Activated T-cell treated with anti-CD3 and anti-CD28 coated beads for 1 hour (primary cell): ENCODE measurements at places on chromosomes 6 and 20.

- no peak for DNase-seq
Measured at GRCh38 chr6:149354009-149354408, 36.5 kb downstream of the TAB2 start.

- no peak for DNase-seq
Measured at GRCh38 chr6:159180001-159180400, 10.8 kb downstream of the FNDC1 start.

- no peak for DNase-seq
Measured at GRCh38 chr6:156634048-156634447, 143.1 kb upstream of the ARID1B start.

DNA sequence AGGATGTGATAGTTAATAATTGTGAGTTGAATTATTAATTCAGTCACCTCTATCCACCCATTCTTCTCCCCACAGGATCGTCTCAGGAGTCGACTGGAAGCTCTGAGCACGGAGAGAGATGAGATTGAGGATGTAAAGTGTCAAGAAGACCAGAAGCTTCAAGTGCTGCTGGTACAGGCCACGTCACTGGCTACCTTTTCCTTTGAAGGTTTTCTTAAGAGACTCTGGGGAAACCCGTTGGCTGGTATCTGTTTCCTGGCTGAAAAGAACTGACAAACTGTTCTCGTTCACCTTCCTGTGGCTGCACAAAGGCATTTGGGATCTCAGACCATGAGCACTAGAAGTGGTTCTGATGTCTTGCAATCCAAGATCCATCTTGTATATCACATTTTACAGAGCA lies 3.8 kb downstream of the TRIM15 start:
- DNase-seq, result no peak

- no peak for DNase-seq
Measured at GRCh38 chr6:56280126-56280525, 32.7 kb upstream of the COL21A1 start.

DNA sequence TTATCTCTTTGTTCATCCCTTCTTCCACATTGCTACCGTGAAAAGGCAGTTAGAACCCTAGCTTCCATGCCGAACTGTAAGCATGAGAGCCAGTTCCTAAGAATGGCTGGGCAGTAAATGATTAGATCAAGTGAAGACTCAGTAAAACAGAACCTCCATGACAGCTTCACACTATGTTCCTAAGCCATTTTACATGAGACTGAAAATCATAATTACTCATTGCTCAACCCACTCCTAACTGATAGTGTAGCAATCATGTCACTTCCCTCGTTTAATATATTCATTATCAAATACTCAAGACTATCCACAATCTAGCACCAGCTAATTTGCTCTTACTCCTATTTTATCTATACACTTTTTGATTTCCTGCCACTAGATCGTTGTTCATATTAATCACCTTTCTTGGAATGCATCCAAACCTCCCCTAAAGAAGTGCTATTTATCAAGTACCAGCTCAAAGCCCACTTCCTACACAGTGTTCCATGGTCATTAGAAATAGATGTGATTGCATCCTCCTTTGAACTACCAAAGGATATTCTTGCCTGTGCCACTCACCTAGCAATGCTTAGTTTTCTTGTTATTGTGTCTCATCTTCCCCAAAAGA lies 6.0 kb downstream of the TMEM30A start:
- no peak for DNase-seq

GRCh38 chr20:38804221-38804620 lies 1.3 kb upstream of the PPP1R16B start:
- no peak for DNase-seq

GRCh38 chr6:90372450-90372849 lies 75.8 kb upstream of the BACH2 start:
- DNase-seq, result no peak

- DNase-seq, result peak; percentile 25
Measured at GRCh38 chr20:53157443-53158408, 185.6 kb downstream of the TSHZ2 start.

GRCh38 chr20:36199345-36200257 lies 36.7 kb upstream of the AAR2 start:
- DNase-seq, result peak; percentile 72

- DNase-seq, result no peak
Measured at GRCh38 chr20:17225851-17226409, 910 bp upstream of the PCSK2 start.

DNA sequence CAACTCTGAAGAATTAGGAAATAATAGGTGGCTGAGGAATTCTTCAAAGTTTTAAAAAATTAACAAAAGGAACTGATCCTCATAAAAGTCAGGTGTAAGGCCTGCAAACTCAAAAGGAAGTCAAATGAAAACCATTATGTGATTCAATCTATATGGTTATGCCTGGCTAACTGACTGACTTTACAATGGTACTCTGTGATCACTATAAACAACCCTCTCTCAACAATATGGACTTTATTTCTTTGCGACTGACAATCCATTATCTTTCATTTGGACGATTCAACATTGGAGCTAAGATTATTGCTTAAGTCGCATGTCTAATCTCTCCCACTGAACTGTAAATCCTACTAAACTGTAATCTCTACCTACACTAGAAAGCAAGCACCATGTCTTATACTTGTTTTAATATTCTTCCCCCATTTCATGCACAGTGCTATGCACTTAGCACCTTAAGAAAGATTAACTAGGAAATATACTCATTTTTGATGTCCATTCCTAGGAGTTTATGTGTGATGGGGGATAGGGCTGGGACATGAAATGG lies 1.4 kb downstream of the STK38 start:
- no peak for DNase-seq

DNA sequence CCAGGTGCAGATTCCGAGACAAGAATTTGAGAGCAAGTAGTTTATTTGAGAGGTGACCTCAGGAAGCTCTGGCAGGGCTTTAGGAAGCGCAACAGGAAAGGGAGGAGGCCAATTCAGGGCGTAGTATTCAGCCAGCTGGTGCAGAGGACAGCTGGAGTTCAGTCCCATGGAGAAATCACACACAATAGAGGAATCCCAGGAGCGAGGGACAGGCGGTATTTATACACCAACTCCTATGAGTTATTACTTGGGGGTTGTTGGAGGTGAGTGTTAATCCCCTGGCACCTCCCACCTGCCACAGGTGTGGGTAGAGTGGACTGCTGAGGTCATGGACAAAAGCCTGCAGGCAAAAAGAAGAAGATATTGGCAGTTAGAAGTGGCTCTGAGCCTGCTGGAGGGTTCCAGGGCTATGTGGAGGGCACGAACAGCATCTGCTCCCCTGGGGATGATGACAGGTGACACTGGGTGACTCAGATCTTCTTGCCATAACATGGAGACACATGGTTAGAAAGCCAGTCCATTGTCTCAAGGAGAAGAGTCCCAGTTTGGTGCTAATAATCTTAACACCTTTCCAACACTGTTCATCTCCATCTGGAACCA lies 13.9 kb upstream of the SULF2 start:
- DNase-seq, result no peak

- DNase-seq, result no peak
Measured at GRCh38 chr20:52103913-52104545, 87.5 kb downstream of the ZFP64 start.

- no peak for DNase-seq
Measured at GRCh38 chr6:63734923-63735322, 99.3 kb downstream of the PHF3 start.

DNA sequence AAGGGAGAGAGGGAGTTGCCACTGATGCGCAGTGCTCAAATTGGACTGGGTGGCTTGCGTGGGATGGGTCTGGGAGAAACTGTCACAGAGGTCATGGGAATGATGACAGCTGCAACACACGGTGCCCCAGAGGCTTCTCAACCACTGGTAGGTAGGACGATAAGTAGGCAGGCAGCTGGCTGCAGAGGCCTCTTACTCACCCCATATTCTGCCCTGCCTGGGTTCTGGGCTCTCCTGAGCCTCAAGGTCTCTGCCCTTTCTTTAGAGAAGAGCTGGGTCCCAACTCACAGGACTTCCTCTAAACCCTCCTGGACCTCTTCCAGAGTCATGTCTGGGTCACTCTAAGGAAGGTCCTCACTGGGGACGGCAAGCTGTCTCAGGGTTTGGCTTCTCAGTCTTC lies 37.2 kb upstream of the RNF24 start:
- DNase-seq, result no peak

DNA sequence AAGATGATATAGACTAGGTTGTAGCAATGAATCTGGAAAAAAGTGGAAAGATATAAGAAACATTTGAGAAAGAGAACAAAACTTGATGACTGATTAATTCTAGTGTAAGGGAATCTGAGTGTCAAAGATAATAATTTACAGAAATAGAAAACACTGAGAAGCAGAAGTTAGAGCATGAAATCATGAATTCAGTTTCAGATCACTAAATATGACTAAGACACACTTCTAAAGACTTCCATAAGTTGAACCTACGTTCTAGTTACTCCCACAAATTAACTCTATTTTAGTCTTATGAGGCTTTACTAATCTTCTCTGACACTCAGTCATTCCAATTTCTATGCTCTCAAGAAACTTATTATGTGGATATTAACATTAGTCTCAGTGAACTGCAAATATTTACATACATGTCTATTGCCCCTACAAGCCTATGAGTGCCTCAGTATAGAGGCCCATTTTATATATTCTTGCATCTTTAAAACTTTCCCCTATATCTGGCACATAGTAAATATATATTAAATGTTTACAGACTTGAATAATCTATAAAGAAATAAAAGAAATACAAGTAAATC lies 30.4 kb downstream of the IBTK start:
- no peak for DNase-seq

DNA sequence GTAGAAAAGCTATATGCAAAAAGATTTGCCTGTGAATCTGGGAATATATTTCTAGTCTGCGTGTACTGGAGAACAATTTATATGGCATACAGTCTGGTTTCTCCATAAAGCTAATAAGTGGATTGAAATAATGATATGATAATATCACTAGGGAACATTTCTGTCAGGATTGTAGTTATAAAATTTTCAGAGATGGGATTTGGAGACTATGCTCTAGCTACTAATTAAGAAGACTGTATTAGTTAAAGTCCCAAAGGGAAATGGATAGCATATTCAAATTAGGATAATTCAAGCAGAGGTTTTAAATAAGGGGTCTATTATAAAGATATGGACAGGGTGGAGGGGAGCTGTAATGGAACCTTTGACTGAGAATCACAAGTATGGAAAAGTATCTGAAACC lies 7.2 kb upstream of the STX11 start:
- DNase-seq, result no peak

- DNase-seq, result no peak
Measured at GRCh38 chr6:86871681-86872080, 65.6 kb upstream of the HTR1E start.

GRCh38 chr20:44033344-44033743 lies 118.7 kb downstream of the TOX2 start:
- DNase-seq, result no peak

DNA sequence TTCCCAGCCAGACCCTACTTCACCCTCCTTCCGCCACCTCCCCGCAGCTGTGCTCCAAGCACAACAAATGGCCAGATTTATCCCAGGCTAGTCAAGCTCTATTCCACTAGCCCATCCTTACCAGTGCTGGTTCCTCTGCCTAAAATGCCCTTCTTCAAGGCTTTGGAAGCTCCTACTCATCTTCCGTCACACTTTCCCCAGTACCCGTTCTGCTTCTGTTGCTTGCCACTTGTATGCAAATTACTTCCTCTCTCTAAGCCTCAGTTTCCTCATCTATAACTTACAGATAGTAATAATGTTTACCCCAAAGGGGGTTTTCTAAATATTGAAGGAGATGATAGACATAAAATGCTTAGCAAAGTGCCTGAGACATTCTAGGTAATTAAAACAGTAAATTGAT lies 193.1 kb downstream of the MAFB start:
- DNase-seq, result no peak

DNA sequence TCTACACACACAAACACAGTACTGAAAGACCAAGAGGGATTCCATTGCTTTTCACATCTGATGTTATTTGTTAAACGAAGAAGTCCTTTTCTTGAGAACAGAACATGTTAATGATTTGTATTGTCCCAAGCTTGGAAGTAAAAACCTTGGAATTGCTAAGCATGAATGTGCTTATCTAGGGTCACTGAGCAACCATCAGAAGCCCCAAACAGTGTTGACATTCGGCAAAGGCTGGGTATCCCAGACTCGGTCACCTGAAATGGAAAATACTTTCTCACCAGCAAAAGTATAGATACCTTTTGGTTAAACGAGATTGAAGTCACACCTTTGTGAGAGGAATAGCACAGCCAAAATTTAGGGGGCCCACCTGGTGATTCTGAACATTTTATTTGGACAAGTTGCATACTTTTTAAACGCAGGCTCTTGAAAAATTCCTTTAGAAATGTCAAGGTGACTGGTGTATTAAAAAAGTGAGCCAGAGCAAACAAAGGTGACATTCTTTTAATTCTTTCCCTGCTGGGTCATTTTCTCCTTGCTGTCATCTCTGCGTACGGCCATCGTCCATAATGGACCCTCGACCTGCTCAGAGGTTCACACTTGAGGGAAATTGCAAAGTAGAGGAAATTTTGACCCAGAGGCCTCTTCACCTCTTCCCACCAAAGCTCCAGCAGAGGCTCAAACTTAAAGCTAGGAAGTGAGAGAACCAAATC lies 95.8 kb upstream of the FOXA2 start:
- no peak for DNase-seq

DNA sequence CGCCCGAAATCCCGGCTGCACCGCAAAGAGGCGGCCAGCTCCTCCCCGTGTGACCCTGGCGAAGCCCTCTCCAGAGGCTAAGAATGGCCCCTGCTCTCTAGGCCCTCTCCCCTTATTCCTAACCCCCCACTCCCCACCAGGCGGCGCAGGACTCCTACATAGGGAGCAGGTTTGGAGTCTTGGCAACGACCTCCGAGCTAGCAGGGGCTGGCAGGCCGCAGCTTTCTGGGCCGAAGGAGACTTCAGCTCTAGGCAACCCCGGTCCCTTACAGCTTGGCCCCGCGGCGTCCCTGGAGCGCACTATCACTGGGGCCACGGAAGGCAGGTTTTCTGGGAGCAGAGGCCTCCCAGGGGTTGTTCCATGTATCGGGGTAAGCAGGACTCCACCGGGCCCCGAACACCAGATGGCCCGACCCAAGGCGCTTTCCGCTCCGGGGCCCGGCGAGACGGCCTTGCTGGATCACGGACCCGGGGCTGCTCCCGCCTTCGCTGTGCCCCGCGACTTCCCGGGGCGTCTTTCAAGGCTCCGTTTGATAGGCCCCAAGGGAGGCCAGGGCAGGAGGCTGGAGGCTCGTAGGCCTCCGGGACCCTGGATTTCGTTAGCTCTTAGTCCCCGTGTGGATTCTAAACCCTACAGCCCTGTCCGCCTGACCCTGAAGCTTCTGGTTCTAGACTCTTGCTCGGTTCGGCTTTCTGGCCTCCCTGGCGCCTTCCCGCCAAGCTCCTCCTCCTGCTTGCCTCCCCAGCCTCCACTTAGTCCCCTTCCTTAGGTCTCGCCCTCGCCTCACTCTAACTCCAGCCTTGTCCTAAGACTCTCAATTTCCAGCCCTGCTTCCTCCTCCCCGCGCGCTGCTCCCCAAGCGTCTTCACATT lies 1.9 kb downstream of the SLC32A1 start:
- DNase-seq, result no peak
